ENCODE measurements at places on chromosomes 13 and 19.

GRCh38 chr13:72959643-72960042 lies 99.2 kb upstream of the KLF5 start:
- DNase-seq, result peak; percentile 80

- no peak for DNase-seq
Measured at GRCh38 chr13:27128825-27129627, 42.6 kb downstream of the USP12 start.

DNA sequence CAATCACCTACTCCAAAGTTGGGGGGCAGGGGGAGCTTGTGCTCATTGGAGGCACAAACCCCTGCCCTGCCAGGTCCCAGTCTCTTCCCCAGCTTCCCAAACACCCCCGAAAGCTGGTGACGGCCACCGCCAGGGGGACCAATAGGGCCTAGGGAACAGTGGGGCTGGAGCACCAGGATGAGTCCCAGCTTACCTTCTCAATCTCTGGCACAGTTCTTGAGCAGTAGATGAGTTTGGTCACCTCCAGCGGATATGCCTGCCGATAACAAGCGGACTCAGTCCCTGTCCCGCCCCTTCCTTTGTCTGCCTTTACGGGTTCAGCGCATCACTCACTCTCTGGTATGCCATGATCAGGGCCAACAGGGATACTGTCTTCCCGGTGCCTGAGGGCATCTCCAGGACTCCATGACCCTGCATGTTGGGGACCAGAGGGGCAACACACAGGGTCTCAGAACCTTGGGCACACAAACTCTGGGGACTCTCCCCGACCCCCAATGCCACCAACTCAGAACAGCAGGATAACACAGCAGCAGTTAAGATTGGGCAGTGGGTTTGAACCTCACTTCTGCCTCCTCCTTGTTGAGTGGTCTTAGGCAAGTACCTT lies 1.5 kb downstream of the ERCC2 start:
- no peak for DNase-seq

GRCh38 chr19:38545596-38545995 lies 72.2 kb downstream of the MAP4K1 start:
- DNase-seq, result no peak

DNA sequence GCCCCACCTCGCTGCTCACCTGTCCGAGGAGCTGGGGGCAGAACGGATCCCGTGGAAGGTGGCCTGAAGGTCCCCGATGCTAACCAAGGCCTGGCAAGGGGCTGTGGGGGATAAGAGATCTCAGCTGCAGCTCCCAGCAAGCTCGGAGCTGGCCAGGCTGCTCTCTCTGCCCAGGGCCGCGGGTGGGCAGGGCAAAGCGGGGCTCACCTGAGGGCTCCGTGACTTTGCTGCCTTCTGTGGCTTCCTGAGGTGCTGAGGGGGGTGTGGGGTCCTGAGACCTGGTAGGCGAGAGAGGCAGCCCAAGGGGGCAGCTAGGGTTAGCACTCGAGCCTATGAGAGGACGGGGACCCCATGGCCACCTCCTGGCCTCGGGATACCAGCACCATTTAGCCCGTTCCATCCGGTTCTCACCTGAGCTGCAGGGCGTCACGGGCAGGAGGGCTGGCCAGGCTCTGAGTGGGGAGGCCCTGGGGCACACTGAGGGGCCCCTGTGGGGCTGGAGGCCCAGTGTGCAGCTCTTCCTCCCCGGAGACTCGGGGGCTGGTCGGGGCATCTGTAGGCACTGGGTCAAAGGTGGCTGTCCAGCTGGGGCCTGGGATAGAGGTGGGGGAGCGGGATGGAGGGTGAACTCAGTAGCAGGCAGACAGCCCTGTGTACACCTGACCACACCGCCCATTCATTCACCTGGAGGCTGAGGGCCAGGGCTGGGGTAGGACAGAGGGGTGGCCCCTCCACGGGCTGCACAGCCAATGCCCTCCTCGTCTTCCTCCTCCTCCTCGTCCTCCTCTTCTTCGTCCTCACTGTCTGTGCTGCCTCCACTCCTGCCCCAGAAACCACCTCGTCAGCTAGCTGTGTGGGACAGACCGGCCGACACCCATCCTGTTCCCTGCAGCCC lies 3.1 kb upstream of the TMEM86B start:
- DNase-seq, result no peak

GRCh38 chr19:6064336-6065073 lies 45.8 kb downstream of the RFX2 start:
- DNase-seq, result peak; percentile 47

- DNase-seq, result peak; percentile 92
Measured at GRCh38 chr13:95607366-95607765, 37.1 kb downstream of the DZIP1 start.

- DNase-seq, result no peak
Measured at GRCh38 chr13:113869263-113869662, 5.4 kb upstream of the GAS6 start.

DNA sequence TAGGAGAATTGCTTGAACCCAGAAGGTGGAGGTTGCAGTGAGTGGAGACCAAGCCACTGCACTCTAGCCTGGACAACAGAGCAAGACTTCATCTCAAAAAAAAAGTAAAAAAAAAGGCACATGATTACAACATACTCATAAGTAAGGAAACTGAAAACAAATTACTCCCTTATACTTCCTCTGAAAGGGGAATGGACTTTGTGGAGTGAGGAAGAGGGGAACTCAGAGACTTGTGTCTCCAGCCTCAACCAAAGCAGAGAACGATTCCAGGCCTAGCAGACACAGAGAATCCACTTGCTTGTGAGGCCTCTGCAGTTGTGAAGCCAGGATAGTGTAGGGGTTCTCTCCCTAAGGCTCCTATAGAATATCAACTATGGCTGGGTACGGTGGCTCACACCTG lies 4.3 kb upstream of the LATS2 start:
- DNase-seq, result no peak

DNA sequence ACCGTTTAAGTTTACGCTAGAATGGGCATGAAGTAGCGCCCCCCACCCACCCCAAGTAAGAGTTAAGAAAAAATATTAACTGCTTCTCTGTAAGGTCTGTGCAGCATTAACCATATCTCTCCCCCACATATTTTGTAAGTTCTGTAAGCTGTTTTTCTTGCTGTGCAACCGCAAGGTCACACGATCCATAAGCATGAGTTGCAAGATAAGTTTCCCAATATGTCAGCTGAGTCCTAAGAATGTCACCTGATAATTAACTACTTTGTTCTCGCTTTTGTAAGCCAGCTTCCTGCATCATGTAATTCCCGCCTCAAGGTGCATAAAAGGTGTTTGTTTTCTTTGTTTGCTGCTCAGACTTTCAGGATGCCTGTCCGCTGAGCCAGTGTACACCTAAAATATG lies 187.0 kb downstream of the MYO16 start:
- no peak for DNase-seq

DNA sequence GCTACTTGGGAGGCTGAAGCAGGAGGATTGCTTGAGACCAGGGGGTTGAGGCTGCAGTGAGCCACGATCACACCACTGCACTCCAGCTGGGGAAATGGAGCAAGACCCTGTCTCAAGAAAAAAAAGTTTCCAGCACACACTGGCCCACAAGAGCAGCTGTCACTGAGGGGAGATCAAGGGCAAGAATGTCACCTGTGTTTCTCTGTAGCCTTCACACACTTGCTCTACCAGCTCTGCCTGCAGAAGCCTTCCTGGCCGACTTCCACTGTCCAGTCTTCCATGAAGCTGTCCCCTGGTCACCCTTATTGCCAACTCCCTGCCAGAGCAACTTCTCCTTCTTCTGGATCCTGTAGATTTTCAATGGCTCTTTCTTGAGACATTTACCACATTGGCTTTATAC lies 158.0 kb downstream of the KCTD15 start:
- no peak for DNase-seq
